ENCODE measurements at places on chromosomes 7 and 10.

- no peak for DNase-seq
These were observed 205.7 kb upstream of the NPSR1 start for GRCh38 chr7:34452363-34452762.

- no peak for DNase-seq
These were observed 68.1 kb downstream of the PODXL start for GRCh38 chr7:131488361-131488760.

DNA sequence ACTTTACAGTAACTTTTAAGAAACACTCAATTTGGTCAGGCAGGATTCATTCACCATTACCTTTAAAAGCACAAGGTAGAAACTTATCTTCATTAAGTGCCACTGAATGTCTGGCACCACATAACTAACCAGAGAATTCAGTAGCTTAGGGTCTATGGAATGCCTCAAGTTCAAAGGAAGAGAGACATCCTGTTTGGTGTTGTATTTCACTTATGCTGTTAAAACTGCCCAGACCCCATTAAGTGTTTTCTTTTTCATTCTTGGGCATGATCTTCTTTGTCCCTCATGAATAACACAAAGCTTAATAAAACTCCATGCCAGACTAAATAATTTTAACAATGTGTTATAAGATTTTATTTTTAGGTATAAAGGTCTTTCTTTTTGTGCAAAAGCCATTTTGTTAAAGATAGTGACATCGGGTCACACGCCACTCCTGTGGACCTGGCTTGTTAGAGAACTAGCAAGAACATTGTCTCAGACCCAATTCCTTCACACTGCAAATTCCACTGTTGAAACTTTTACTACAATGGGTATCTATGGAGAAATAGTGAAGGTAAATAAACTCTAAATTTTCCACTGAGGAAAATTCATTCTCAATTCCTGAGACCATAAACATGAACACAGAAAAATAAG lies 221.0 kb downstream of the TWIST1 start:
- no peak for DNase-seq

DNA sequence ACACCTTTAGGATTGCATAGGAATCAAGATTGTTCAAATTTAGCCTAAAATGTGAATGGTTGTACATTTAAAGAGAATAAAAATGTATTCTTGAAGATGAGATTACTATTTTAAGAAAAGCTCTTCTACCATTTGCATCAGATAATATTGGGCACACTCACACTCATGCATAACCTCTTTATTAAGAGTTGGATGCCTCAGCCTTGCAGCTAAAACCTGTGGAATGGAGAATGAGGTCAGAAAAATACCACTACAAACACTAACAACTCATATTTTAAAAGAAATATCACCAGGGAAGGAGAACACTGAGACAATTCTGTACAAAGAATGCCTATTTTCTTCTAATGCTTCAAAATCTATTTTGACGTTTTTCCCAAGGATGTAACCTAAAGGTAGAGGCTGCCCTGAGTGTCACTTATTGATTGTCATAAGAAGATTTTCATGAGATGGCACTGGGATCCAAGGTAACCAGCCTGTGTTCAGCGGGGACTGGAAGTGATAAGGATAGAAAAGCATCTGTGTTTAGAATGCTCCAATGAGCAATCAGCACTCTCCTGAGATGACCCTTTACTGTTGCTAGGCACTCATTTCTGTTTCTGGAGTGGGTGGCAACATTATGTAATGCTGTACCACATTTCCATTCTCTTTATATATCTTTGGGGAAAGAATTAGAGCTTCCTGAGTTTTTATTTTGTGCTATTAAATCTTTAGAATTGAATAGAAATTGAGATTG lies 26.6 kb downstream of the REEP3 start:
- no peak for DNase-seq

- no peak for DNase-seq
These were observed 26.7 kb downstream of the TAS2R41 start for GRCh38 chr7:143504215-143504936.

DNA sequence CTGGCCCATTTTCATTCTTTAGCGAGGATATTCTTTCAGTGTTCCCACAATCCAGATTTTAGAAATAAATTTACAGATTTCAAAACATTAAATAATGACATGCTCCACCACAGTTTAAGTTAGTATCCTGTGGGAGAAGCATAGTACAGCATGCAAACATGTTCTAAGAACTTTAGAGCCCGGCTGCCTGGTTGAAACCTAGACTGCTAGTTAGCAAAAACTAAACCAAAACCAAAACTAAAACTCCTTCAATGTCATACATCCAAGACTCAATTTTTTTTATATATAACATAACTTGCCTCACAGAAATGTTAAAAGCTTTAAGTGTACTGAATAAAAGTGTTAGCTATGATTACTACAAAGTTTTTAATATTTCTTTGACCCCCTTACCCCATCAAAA lies 17.0 kb downstream of the TRA2A start:
- no peak for DNase-seq
